Cerebellum (tissue), 4 donors: ENCODE measurements at places on chromosomes 6 and 20.

GRCh38 chr6:35400901-35401311 lies 51.2 kb upstream of the FANCE start:
- no peak for DNase-seq

DNA sequence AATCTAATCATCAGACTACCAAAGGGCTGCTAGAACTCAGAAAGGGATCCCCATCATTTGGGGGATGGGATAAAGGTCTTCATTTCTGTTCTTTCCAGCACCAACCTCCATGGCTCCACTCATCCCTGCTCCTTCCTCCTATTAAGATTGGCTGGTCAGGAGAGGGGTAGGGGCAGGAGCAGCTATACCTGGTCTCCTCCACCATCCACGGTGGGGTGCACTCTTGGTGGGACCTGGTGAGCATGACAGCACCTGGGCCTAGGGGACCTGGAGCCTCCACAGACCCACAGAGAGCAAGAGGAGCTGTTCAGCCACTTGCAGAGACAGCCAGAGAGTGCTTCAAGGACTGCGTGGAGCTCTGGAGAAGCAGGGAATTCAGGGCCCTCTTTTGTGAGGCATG lies 6.1 kb upstream of the ULBP2 start:
- DNase-seq = no peak

DNA sequence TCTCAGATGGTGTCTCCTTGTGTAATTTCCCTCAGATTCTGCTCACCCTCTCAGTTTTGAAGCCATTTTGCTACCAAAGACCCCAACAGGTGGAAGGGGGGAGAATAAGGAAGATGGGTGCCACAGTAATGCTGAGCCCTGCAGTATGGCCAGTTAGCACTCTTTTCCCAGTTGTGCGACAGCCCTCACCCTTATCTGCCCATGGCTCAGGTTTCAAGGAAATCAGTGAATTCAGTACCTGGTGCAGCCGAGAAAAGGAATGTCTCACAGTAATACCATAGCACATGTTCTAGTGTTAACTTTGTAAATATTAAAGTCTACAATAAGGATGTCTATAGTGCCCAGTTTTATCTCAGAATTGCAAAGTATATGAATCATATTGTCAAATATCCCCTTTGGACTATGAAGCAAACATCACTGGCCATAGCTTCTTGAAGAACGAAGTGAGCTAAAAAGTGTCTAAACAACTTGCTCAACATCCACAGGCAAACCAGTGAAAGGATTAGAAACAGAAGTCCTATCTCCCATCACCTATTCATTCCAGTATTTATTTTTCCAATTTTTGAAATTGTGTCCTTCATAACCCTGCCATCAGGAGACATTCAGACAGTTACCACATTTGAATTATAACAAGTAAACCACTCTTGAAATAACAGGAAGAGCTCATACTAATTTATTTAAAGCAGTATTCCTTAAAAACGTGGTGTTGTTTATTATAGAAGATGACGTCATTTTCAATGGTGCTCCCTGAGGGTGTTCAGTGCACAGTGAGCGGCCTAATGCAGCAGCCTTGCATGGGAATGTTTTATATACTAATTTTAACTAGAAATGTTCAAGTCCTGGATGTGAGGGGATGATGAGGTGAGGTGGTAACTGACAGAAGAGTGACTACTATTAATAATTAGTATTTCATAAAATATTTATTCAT lies 366.2 kb downstream of the TFAP2A start:
- DNase-seq = no peak

DNA sequence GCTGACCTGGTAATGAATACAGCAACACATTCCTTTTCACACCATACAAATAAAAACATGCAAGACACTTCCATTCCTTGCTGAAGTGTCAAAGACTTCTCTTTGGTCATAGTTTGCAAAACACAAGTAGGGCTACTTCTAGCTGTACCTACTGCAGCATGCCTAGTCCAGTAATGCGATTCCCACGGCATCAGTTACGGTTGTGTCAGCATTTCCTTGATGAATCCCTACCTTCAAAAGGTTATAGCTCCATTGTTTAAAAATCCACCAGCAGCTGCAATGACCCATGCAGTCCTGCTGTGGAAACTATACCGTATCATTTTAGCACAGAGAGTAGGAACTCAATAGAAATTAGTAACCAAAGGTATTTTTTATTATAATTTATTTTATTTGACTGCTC lies 1371.5 kb downstream of the EPHA7 start:
- no peak for DNase-seq

GRCh38 chr6:134740027-134740373 lies 209.9 kb downstream of the ALDH8A1 start:
- no peak for DNase-seq

- DNase-seq = no peak
These were observed 122.0 kb downstream of the TCP11 start for GRCh38 chr6:35019171-35019570.

- DNase-seq = no peak
These were observed 4.5 kb downstream of the TOMM6 start for GRCh38 chr6:41791984-41792383.

DNA sequence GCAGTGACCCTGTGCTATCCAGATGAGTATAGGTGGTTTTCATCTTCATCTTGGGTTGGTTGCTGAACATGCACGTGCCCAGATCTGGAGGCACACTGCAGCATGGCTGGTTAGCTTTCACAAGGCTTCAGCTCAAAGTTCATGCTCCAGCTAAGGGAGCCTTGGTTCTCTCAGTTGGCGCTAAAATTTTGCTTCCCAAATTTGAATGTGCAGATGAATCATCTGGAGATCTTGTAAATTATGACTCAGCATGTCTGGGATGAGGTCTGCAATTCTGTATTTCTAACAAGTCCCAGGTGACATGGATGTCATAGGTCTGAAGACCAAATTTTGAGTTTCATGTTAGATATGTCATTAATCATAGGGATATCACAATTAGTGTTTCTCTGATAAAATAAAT lies 230.8 kb downstream of the FOXA2 start:
- DNase-seq = no peak

GRCh38 chr6:170100046-170100445 lies 190.8 kb downstream of the DLL1 start:
- no peak for DNase-seq

DNA sequence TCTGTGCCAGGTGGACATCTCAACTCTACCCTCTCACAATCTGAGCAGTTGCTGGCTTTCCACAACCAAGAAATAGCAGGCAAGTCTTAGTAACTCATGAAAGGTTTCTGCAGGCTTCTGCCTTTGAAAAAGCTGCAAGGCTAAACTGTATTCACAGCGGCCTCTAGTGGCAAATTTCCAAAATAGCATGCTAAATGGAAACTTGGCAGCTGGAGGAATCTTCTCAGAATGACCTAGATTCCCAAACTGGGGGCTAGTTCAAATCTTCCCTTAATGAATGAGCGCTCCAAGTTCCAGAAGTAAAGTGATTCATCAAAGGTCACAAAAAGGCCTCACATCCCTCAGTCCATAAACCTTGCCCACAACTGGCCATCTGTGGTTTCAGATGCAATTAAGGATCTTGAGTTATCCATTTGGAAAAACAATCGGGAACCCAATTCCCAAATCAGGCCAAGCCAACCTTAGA lies 11.9 kb upstream of the CPNE5 start:
- peak; percentile 79 for DNase-seq

DNA sequence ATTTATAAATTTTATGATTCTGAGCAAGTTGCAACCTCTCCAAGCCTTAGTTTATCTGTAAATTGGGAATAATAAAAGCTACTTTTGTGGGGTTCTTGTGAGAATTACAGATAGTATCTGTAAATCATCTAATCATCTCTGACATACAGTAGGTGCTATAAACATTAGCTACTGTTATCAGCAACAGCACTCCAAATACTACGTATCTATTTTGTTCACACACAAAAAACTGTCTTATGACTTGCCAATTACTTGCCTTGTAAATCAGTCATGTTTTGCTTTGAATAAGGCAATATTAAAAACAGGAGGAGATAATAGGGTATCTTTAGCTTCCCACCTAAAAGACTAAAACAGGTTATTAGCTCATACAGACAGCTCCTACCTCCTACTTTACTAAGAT lies 36.7 kb downstream of the DTNBP1 start:
- DNase-seq = no peak
